ENCODE measurements at places on chromosomes 4 and X. TPM values are rescaled to one million over a fixed set of nuclear protein-coding genes. Genes with fewer than 3 reads are reported as not detected.

DNA sequence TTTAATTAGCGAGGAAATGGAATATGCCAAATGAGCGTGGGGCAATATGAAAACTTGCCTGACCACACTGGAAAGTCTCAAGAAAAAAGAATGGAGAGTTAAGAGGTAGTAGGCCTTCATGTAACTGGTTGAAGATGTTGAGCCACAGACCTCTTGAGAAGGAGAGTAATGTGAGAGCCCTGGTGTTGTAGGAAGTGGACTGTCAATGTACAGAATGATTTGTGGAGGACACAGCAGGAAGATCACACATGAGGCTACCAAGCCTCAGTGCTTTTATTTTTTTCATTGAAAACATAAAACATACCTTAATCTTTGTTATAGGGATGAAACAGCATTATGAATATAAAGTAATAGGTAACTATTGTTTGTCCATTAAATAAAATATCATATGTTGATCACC lies 331.6 kb downstream of the UNC5C start:
- DNase-seq: no peak

CYLC1 gene
- total RNA-seq: not detected

TREX2 gene
- total RNA-seq: 1.1 TPM

SLC10A4 gene
- not detected for total RNA-seq

DNA sequence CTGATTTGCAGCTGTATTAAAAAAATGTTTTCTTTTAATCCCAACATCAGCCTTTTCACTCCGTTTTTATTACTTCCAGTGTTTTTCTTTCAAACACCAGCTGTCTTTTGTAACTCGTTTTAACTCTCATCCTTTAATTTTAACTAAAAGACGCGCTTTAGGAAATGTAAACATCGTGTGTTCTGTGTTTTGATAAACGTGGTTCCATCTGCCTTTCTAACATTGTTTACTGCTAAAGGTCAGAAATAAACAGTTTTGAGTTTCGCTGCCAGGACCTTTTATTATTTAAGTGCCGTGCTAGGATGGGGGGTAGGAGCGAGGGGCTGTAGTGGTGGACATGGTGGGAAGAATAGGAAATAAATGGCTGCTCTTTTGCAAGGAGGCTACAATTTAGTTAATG lies 1.5 kb downstream of the N4BP2 start:
- no peak for DNase-seq

DNA sequence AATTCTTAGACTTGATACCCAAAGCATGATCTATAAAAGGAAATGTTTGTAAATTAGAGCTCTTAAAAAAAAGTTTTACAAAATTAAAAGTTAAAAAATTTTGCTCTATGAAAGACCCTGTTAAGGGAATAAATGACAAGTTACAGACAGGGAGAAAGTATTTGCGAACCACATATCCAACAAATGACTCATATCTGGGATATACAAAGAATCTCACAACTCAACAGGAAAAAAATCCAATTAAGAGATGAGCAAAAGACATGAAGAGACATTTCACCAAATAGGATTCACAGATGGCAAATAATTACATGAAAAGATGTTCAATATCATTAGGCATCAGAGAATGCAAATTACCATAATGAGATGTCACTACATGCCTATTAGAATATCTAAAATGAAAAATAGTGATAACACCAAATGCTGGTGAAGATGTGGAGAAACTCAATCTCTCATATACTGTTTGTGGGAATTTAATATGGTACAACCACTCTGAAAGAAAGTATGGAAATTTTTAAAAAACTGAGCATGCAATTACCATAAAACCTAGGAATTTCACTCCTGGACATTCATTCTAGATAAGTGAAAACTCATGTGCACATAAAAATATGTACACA lies 100.8 kb upstream of the EOLA2 start:
- DNase-seq: no peak

DNA sequence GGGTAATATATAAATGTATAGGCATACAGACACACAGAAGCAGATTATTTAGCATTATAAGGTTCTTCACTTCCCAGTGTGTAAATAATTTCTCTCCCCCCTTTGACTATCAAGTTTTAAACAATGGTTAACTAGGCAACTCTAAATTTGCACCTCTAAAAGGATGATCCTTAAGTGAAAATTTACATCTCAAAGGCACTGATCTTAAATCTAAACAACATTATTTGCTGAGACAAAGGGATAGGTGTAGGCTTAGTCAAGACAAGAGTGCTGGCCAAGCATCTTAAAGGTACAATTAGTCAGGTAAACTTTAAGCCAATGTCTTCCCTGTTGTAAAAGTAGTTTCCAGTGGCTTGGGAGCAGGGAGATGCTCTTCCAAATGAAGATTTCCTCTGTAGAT lies 33.0 kb downstream of the NLRP2B start:
- DNase-seq: no peak

F11 gene
- total RNA-seq: not detected

- DNase-seq: no peak
These were observed 88.1 kb downstream of the FSTL5 start for GRCh38 chr4:162075726-162076125.

RPL39 gene
- 2,135 TPM for total RNA-seq

GRCh38 chr4:147518086-147518485 lies 37.2 kb downstream of the EDNRA start:
- no peak for DNase-seq

GRCh38 chr4:2672700-2673099 lies 83.4 kb downstream of the TNIP2 start:
- DNase-seq: no peak

PDGFRA gene
- 0.28 TPM for total RNA-seq

GRCh38 chrX:68696267-68696990 lies 49.0 kb downstream of the STARD8 start:
- DNase-seq: no peak

SLC6A14 gene
- total RNA-seq: not detected

All from activated CD4-positive, alpha-beta T cell treated with anti-CD3 and anti-CD28 coated beads, Interleukin-2, amount 10 ng/mL, durations not matched to agents 24 days and 14 days (primary cell).